ENCODE measurements at places on chromosomes 7 and 10. TPM values are rescaled to one million over a fixed set of nuclear protein-coding genes. Genes with fewer than 3 reads are reported as not detected.

EPO gene
- not detected for total RNA-seq

C10orf67 gene
- total RNA-seq: not detected

RET gene
- total RNA-seq: not detected

GRK5 gene
- total RNA-seq: 22.6 TPM

SHTN1 gene
- not detected for total RNA-seq

TCAF2 gene
- 16.8 TPM for total RNA-seq

NUDT13 gene
- total RNA-seq: 2.2 TPM

MEOX2 gene
- total RNA-seq: not detected

SLC13A1 gene
- total RNA-seq: not detected

SCART1 gene
- total RNA-seq: 3.8 TPM

ADD3 gene
- total RNA-seq: 332 TPM

CCL26 gene
- not detected for total RNA-seq

FGFBP3 gene
- total RNA-seq: 10.2 TPM

DPCD gene
- 0.75 TPM for total RNA-seq

KLF14 gene
- total RNA-seq: not detected

Measured in naive thymus-derived CD8-positive, alpha-beta T cell (primary cell).